ENCODE measurements at places on chromosomes 11 and 22. TPM values are rescaled to one million over a fixed set of nuclear protein-coding genes. Genes with fewer than 3 reads are reported as not detected.

The GLYATL1 gene
- total RNA-seq, result under 0.01 TPM

The LRRC74B gene
- total RNA-seq, result not detected

The ART5 gene
- total RNA-seq, result 0.26 TPM

The DMC1 gene
- total RNA-seq, result 1.7 TPM

The RHOD gene
- total RNA-seq, result 28.9 TPM
